Stimulated activated CD4-positive, alpha-beta T cell treated with anti-CD3 and anti-CD28 coated beads, Interleukin-4, amount 100 ng/mL, for 24 hours (primary cell): ENCODE measurements at places on chromosomes 6 and 20.

DNA sequence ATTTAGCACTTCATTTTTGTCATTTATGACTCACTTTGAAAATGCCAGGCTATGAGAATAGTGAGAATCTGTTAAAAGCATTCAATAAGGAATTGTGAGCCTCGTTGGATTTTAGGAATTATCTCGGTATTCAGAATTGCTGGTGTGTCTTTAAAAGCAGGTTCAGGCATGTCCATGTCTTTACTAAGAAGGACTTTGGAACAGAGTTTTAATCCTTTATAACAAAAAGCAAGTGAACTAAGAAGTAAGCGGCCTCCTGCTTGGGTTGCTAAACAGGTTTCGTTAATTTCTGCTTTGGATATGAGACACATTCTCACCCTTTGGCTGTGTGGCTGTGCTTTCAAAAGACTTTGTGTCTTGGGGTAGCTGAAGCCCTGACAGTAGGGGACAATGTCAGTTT is 74.9 kb downstream of the IGF2R start:
- DNase-seq: no peak

DNA sequence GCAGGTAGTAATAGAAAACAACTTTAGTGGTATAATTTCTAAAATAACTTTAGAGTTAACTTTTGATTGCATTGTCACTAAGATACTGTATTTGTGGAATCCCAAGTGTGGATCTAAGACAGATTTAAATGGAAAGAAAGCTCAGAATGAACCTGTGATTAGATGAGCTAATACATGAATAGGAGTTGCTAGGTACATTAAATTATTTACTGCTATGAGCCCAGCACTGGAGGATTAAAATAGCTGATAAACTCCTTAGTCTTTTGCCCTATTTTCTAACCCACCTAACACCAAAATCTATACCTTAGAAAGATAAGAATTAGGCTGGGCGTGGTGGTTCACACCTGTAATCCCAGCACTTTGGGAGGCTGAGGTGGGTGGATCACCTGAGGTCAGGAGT is 10.8 kb downstream of the SNRPC start:
- DNase-seq: no peak

DNA sequence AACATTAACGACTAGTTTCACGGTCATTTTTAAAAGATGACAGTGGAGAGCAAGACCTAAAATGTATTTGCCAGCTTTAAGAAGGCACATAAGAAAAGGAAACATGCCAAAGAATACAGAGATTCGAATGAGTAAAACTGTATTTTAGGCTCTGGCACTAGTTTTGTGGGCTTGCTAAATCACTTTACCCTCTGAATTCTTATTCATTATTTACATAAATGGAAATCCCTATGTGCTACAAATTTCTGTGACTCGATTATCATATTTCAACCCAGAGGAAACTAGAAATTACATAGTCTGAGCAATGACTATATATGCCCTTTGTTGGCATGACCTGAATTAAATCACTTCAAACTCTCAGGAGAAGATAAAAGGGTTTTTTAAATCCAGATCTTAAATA is 441.7 kb upstream of the RNF217 start:
- DNase-seq: no peak

DNA sequence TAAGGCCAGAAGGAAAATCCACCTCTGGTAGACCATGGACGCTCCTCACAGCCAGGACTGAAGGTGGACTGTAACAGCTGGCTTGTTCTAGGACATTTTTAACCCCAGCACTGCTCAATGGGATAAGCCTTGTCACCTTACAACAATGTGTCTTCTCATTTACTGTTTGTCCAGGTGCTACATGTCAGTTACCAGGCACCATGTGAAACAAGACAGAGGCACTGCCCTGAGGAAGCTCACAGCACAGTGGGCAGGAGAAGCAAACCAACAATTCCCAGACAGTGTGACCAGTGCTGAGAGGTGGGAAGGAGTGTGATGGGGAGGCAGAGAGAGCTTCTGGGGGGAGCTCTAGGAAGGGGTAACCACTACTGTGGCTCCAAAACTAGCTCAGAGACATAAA is 10.7 kb downstream of the SNHG17 start:
- no peak for DNase-seq

GRCh38 chr6:33886673-33887144 is 82.9 kb upstream of the MLN start:
- DNase-seq: peak; percentile 15

DNA sequence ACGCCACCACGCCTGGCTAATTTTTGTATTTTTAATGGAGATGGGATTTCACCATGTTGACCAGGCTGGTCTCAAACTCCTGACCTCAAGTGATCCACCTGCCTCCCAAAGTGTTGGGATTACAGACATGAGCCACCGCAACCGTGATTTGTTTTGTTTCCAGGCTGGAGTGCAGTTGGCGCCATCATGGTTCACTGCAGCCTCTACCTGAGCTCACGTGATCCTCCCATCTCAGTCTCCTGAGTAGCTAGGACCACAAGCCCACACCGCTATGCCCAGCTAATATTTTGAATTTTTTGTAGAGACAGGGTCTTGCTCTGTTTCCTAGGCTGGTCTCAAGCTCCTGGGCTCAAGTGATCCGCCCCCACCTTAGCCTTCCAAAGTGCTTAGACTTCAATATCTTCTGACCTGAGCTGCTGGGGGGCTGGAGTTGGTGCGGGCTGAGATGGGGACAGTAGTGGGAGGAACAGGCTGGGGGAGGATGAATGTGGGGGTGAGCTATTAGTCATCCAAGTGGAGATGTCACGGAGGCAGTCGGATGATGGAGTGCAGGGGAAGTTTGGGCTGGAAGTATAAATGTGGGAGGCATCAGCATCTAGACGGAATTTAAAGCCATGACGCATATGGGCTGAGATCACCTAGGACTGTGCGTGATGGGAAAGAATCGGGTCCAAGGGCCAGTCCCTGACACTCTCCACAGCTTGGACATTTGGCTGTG is 23.1 kb upstream of the ZMYND8 start:
- DNase-seq: no peak

DNA sequence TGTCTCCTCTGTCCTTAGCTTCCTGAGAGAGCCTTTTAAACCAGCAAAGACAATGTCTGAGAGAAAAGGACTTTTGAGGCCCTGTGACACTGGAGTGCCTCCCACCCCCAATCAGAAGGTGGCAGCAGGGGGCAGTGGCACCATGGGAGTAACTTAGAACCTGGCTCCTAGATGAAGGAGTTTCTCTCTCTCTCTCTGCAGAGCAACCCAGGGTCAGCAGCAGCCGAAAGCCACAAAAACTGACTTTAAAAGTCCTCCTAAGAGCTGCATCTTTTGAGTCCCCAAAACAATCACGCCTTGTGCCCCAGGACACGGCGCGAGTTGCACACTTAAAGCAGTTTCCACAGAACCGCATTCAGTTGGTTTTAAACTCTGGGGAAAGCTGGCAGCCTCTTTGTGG is 5.3 kb upstream of the TCP11 start:
- no peak for DNase-seq

- DNase-seq: no peak
Measured at GRCh38 chr20:53795170-53795569, 201.5 kb upstream of the ZNF217 start.

DNA sequence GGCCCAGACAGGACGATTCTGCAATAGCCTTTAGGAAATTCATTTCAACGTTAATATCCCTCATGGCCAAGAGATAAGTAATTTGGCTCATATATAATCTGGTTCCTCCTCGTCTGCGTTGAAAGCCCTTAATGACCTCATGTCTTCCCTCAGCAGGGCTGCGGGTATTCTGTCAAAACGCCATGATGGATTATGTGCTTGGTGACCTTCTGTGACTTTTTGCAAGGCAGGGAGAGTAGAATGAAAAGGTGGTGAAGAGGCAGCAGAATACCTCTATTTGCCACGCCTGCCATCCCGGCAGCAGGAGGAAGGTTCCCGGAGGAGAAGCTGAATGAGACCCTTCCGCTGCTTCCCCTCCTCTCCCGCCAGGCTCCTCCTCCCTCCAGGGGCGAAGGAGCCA is 41.1 kb upstream of the SPACA1 start:
- DNase-seq: no peak

GRCh38 chr6:151498327-151498726 is 4.5 kb downstream of the CCDC170 start:
- no peak for DNase-seq

GRCh38 chr20:8299921-8300320 is 167.9 kb downstream of the PLCB1 start:
- no peak for DNase-seq

DNA sequence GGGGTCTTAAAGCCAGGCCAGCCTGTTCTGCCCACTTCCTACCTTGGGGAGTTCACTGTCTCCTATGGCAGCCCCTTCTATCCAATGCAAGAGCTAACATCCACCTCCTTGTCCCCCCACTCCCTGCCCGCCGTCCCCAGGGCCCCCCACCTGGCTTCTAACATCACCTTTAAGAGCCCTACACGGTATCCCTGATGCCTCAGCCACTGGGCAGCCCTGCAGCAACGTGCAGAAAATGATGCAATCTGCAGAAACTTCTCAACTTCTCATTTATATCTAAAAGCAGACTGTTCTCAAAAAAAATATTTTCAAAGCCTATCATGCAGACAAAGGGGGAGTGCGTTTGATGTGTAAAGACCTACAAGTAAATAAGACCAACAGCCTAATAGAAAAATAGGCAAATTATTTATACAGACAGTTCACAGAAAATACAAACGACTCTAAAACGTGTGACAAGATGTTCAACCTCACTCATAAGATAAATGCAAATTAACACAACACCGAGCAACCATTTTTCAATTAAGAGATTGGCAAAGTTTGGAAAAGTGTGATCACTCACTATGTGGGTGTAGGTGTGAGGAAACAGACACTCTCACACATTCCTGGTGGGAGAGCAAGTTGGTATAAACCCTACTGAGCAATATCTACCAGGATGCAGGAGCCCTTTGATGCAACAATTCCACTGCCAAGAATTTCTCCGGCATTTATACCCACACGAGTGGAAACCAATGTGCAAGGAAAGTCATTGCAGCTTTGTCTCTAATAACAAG is 15.1 kb upstream of the HCK start:
- DNase-seq: no peak

GRCh38 chr6:98828941-98829411 is 5.4 kb upstream of the POU3F2 start:
- no peak for DNase-seq

DNA sequence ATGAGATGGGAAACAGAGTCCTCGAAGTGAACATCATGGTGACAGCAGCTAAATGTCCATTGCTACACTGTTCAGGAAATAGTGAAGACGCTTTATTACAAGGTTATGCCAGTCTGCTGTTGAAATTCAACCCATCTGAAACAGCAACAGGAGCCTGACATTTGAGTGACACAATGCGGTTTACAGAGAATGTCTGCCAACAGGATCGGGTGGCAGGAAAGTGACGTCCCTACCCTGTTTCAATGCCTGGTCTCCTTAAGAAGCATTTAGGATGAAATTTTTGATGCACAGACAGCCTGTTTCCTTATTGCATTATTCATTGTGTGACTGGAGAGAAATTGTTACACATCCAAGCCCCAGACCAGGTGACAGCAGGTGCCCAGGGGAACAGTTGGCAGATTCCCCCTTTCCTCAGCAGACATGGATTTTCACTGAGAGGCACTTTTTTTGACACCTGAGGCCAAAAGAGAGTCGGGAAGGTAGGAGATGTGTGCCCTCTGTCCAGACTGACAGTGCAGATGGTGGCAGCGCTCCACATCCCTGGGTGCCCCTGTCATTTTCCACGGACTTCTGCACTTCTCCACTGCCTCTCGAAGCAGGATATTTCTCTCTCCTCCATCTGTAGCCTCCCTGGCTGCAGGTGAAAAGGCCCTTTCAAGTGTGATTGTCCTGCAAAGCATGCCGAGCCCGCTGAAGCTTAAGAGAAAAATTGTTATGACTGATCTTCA is 87.9 kb downstream of the BFSP1 start:
- no peak for DNase-seq

DNA sequence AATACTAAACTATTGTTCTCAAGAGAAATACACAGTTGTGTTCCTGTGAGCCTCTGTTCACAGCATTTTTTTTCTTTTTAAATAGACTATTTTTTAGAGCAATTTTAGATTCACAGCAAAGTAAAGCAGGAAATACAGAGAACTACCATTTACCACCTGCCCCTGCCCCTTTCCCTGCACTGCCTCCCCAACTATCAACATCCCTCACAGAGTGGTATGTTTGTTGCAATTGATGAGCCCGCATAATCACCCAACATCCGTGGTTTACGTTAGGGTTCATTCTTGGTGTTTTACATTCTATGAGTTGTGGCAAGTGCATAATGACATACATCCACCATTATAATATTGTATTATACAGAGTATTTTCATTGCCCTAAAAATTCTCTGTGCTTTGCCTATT is 71.6 kb upstream of the TNFAIP3 start:
- no peak for DNase-seq

- no peak for DNase-seq
Measured at GRCh38 chr20:16405254-16405653, 168.0 kb downstream of the KIF16B start.

- DNase-seq: no peak
Measured at GRCh38 chr20:46915575-46916257, 21.1 kb downstream of the EYA2 start.

DNA sequence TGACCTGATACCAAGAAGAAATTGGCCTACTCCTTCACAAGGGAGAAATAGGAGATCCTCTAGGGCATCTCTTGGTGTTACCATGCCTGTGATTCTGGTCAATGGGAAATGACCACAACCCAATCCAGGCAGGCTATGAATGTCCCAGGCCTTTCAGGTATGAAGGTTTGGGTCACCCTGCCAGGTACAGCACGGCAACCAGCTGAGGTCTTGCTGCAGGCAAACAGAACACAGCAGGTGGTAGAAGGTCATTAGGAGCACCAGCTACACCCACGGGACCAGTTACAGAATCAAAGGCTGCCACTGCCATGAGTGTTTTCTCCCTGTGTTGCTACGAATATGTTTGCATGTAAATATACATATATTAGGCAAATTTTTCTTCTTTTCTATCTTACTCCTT is 202.3 kb downstream of the ERMARD start:
- DNase-seq: no peak

DNA sequence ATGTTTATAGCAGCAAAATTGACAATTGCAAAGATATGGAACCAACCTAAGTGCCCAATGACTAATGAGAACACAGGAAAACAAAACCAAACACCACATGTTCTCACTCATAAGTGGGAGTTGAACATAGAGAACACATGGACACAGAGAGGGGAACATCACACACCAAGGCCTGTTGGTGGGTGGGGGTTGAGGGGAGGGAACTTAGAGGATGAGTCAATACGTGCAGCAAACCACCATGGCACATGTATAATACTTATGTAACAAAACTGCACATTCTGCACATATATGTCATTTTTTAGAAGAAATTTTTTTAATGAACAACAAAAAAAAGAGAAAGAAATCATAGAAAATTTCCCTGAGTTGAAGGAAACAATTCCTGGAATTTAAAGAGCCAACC is 3.9 kb downstream of the EPM2A start:
- peak; percentile 24 for DNase-seq

GRCh38 chr6:130047088-130047995 is 29.0 kb downstream of the L3MBTL3 start:
- DNase-seq: no peak
